Renal cortical epithelial cell (primary cell): ENCODE measurements at places on chromosomes 3 and 15.

DNA sequence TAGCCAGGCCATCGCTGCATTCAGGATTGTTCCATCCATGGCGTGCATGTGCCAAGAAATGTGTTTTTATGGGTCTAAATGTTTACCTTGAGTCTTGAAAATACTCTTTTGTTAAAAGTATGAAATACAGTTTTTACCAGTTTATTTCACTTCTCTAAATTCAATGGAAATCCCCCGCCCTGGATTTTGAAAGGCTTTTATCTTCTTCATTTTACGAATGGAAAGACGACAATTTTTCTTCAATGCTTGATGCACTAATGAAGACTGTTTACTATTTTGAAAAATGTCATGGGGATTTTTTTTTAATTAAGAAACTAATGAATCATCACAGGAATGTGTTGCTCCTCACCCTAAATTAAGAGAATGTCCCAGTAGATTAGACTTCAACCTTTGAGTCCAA, 83.5 kb downstream of the FAM81A start:
- no peak for DNase-seq

- no peak for DNase-seq
These were observed 14.8 kb downstream of the MRPS11 start for GRCh38 chr15:88482263-88482662.

GRCh38 chr15:48283396-48284145, 47.7 kb upstream of the DUT start:
- no peak for DNase-seq

- no peak for DNase-seq
These were observed 207.1 kb downstream of the LRRN1 start for GRCh38 chr3:4006288-4006687.

- DNase-seq: no peak
These were observed 83.9 kb downstream of the ZMAT3 start for GRCh38 chr3:178987745-178988144.

GRCh38 chr3:51622868-51623267, 48.2 kb upstream of the TEX264 start:
- DNase-seq: no peak

GRCh38 chr3:129692743-129693142, 86.3 kb upstream of the PLXND1 start:
- DNase-seq: no peak

- no peak for DNase-seq
These were observed 24.0 kb downstream of the PDHB start for GRCh38 chr3:58409663-58410062.

GRCh38 chr3:4334548-4334947, 31.4 kb downstream of the SETMAR start:
- no peak for DNase-seq

GRCh38 chr15:52144656-52145178, 32.1 kb upstream of the BCL2L10 start:
- DNase-seq: peak; percentile 27

- DNase-seq: no peak
These were observed 24.3 kb downstream of the ZDHHC19 start for GRCh38 chr3:196186651-196187573.

- no peak for DNase-seq
These were observed 79.9 kb upstream of the FAM98B start for GRCh38 chr15:38374029-38374428.

- peak; percentile 58 for DNase-seq
These were observed 36.1 kb downstream of the TTC23 start for GRCh38 chr15:99213187-99213811.

GRCh38 chr15:29669823-29670222, 152.4 kb downstream of the TJP1 start:
- peak; percentile 50 for DNase-seq

DNA sequence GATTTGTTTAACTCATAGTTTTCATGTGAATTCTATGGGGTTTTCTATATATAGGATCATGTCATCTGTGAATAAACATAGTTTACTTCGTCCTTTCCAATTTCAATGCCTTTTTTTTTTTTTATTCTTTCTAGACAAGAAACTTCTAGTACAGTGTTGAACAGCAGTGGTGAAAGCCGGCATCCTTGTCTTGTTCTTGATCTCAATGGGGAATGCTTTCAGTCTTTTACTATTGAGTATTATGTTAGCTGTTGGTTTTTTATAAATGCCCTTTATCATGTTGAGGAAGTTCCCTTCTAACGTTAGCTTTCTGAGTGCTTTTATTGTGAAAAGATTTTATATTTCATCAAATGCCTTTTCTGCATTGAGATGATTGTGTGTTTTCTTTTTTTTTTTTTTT, 69.0 kb downstream of the SLMAP start:
- no peak for DNase-seq

- peak; percentile 18 for DNase-seq
These were observed 21.1 kb downstream of the CCRL2 start for GRCh38 chr3:46427916-46428833.

DNA sequence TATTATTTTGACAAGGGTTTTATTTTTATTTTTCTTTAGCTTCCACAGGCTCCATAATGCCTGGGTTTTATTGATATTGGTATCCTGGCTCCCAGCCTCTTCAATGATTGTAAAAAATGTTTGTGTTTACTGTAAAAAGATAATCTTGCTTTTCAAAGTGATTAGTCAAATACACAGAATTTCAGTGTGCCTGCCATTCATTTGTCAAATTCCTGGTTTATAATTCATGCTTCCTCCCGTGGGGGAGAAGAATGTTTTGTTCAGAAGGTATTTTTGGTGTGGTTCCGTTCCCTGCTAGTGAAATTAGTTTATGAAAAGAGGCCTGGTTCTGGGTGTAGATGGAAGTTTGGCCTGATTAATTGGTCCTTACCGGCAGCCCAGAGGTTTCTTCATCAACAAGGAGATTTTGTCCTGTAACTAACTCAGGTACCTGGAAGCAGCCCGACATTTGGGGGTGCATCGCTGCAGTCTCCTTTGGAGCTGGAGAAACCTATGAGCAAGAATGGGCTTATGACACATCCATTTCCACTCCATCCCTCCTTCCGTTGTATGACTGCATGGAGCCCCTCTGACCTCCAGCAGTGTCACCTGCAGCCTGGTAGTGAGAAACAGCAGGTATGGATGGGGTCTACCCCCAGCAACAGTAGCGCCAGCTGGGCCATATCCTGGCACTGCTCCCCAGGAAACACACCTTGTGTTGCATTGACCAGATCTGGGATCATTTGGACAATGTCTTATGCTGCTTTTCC, 101.5 kb downstream of the PGPEP1L start:
- DNase-seq: no peak

- DNase-seq: no peak
These were observed 37.8 kb downstream of the LSM3 start for GRCh38 chr3:14216257-14217048.
